ENCODE measurements at places on chromosomes 1 and 21. TPM values are rescaled to one million over a fixed set of nuclear protein-coding genes. Genes with fewer than 3 reads are reported as not detected.

DNA sequence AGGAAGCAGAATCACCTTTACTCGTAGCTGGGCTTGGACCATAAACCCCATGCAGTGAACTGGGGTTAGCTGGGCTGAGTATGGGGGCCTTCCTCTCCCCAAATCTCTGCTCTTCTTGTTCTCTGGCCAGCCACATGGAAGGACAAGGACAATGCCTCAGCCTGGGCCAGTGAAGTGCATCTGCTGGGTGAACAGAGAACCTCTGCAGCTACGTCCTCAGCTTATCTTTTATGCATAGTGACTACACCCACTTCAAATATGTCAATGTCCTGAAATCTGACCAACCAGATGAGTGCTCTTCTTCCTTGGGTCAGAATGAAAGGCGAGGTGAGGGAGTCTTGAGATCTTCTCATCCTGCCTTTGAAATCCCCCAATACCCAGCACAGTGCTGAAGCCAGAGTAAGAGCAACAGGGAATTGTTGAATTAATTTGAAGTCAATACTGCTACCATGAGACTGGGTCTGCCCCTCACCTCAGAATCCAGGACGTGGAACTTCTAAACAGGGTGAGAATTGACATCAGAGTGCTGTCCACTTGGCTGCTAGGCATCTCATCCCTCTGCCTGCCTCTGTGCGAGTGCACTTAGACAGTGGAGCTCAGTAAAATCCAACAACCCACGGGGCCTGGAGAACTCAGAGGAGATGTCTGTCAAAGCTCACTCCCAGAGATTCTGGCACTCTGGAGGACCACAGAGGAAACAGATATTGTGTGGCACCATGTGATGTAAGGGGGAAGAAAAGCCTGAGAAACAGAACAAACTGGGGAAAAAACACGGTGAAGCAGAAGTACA lies 99.0 kb downstream of the IER5 start:
- no peak overlapping the region for H3K27ac ChIP-seq
- no peaks in the 10 kb centered on the region for H3K36me3 ChIP-seq
- H3K4me3 ChIP-seq, result no peak overlapping the region
- peaks cover 62% of the 10 kb centered on the region for H3K27me3 ChIP-seq
- H3K4me1 ChIP-seq, result no peaks in the 10 kb centered on the region

DNA sequence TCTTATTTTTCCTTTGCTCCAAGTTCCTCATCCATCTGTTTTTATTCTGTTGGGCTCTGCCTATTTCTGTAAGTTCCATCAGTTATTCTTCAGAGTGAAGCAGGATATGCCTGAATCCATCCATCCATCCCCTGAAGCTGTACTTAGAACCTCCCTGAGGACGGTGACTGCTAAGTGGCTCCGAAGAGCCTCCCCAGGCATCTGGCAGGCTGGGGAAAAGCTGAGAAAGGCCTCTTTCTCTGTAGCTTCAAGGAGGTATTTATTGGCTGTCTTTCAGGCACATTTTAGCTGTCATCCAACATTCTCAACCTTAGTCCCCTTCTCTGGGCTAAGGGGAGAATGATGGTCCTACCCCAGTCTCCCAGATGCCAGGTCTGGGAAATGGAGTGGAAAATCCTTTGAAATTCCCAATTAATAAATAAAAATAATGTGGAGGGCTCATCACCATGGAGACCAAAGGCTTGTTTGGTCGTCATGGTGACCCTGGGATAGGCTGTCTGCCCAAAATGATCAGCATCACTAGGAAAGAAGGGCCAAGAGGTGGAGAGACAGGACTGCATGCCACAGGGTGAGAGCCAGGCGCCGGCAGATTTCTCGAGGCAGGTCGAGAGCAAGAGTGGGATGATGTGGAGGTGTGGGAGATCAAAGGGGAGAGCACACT lies 82.0 kb downstream of the UBIAD1 start:
- H3K27me3 ChIP-seq, result peaks cover 20% of the 10 kb centered on the region
- H3K27ac ChIP-seq, result no peak overlapping the region
- H3K4me3 ChIP-seq, result no peak overlapping the region
- peaks cover 45% of the 10 kb centered on the region for H3K4me1 ChIP-seq
- DNase-seq, result no peak

DNA sequence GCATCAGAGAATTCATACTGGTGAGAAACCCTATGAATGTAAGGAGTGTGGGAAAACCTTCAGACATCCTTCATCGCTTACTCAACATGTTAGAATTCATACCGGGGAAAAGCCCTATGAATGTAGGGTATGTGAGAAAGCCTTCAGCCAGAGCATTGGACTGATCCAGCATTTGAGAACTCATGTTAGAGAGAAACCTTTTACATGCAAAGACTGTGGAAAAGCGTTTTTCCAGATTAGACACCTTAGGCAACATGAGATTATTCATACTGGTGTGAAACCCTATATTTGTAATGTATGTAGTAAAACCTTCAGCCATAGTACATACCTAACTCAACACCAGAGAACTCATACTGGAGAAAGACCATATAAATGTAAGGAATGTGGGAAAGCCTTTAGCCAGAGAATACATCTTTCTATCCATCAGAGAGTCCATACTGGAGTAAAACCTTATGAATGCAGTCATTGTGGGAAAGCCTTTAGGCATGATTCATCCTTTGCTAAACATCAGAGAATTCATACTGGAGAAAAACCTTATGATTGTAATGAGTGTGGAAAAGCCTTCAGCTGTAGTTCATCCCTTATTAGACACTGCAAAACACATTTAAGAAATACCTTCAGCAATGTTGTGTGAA lies 12.8 kb downstream of the ZFP69B start:
- H3K4me1 ChIP-seq, result no peaks in the 10 kb centered on the region
- H3K27ac ChIP-seq, result no peak overlapping the region
- H3K36me3 ChIP-seq, result peaks cover 71% of the 10 kb centered on the region
- no peak overlapping the region for H3K4me3 ChIP-seq
- no peaks in the 10 kb centered on the region for H3K27me3 ChIP-seq

DNA sequence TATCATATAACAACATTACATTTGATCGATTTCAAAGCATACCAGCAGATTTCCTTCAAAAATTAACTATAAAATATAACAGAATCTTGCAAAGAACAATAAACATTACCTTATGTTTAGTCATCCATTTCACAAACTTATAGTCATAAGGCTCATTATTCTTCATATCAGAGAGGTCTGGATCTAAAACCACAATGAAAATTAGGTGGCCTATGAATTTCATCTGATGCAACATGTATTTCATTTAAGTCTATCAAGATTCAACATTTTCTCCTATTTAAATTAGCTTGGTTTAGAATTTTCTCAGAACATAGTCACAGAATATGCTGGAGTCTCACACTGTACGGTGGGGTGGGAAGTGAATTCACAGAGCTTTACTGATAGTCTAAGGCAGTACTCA lies 49.2 kb downstream of the KYAT3 start:
- no peak for DNase-seq
- peaks cover 50% of the 10 kb centered on the region for H3K36me3 ChIP-seq
- no peaks in the 10 kb centered on the region for H3K4me1 ChIP-seq
- no peak overlapping the region for H3K4me3 ChIP-seq
- no peaks in the 10 kb centered on the region for H3K27me3 ChIP-seq

DNA sequence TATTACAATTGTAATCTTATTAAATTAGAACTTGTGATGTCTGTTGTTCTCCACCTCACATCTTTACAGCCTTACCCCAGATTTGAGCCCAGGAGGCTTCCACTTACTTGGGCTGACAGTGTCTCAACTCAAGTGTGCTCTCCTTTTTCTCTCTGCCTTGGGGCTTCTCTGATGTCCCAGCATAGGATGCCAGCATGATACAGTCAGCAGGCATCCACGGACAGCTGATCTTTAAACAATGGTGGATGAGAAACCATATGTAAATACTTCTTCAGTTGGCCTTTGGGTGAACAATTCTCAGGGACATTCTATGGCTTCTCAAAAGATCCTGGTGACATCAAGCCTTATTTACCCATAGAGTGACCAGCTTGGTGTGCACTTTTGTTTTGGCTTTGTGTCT lies 107.6 kb upstream of the GORAB start:
- no peak overlapping the region for H3K27ac ChIP-seq
- no peak overlapping the region for H3K4me3 ChIP-seq
- H3K27me3 ChIP-seq, result no peaks in the 10 kb centered on the region

DNA sequence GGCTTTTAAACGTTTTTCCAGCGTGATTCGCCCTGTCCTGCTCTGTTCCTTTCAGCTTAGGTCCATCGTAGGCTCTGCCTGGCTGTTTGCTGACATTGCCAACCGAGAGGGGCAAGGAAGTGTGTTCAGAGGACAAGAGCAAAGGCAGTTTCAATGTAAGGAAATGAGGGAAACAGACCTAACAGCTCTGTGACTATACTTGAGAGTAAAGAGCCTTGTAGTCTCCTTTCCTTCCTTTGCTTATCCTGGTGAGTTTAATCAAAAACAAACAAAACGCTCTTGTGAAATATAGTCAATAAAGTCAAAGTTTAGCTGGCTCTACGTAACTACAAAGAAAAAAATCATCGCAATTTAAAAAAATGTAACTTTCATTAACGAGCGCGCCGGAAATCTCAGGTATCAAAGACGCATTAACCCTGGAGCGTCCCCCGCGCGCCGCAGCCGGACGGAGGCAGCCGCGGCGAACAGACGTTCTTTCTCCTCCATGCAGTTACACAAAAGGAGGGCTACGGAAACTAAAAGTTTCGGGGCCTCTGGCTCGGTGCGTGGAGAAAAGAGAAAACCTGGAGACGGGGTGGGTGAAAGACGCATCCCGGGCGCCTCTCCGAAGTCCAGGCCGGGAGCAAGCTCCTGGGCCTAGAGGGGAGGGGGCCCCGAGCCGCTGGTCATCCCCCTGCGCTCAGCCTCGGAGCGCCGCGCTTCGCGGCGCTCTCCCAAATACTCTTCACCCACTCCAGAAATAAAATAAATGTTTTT lies 617 bp upstream of the ADGRL2 start:
- peak overlapping the region; percentile 96 for H3K4me3 ChIP-seq
- H3K27ac ChIP-seq, result peak overlapping the region; percentile 97
- DNase-seq, result peak; percentile 82
- H3K4me1 ChIP-seq, result peaks cover 19% of the 10 kb centered on the region
- no peaks in the 10 kb centered on the region for H3K27me3 ChIP-seq

DNA sequence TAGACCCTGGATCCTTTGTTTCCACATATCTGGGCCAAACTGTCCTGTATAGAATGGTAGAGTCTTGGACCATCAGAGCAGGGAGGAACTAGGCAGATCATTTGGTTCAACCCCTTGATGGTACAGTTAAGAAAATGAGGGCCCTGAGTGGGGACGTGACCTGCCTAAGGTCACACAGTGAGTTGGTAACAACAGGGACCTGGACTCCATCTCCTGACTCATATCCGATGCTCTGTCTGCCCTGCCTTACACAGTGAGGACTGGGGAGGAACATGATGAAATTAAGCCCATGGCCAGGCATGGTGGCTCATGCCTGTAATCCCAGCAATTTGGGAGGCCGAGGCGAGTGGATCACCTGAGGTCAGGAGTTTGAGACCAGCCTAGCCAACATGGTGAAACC lies 440.2 kb downstream of the PTPRU start:
- no peaks in the 10 kb centered on the region for H3K36me3 ChIP-seq
- no peak for DNase-seq
- H3K4me1 ChIP-seq, result peaks cover 24% of the 10 kb centered on the region
- no peak overlapping the region for H3K27ac ChIP-seq
- no peak overlapping the region for H3K4me3 ChIP-seq

DNA sequence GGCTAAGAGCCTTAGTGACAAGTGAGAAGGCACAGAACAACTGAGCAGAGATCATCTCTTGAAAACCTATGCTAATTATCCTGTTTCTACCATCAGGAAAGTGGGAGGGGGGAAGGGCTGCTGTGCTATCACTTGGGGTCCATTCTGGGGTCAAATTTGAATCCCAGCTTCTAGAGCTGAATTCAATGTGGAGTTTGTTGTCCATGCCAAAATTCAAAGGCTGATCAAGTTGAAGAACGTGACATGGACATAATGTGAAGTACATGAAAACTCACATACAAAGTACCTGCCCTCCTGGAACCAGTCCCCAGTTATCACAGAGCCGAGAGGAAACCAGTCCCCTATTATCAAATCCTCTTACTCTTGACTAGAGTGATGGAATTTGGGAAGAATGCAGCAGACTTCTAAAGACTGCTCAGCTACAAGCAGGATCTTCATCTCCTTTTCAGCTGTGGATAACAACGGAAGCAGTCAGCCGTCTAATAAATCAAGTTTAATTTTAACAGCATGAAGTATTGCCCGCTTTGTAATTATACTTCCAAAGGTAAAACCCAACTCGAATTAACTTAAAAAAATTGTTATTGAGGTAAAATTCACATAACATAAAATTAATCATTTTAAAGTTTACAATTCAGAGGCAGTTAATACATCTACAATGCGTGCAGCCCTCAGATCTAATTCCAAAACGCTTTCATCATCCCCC lies 78.3 kb downstream of the SLC45A1 start:
- H3K27ac ChIP-seq, result peak overlapping the region; percentile 69
- H3K4me3 ChIP-seq, result peak overlapping the region; percentile 40
- peaks cover 35% of the 10 kb centered on the region for H3K36me3 ChIP-seq
- DNase-seq, result no peak
- H3K27me3 ChIP-seq, result no peaks in the 10 kb centered on the region

DNA sequence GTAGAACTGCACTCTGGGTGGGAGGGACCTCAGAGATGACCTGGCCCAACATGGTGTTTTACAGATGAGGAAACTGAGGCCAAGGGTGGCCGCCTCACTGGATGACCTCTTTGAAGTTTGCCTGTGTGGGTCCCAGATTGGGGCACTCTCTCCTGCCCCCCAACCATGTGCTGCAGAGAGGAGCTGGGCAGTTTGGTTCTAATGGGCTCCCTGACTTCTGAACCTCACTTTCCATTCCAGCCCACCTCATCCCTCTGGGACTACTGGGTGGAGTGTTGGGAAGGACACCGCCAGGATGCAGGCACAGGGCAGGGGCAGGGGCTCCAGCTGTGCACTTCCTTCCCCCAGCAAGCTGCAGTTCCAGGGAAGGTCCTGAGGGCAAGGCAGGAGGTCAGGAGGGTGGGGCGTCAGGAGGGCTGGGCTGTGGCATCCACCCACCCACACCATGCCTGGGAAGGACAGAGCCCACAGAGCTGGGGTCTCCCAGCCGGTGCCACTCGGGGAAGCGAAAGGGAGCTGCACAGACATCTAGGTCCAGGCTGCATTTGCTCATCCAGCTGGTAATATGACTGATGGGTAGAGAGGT lies 10.3 kb upstream of the EPS8L3 start:
- peaks cover 16% of the 10 kb centered on the region for H3K27me3 ChIP-seq
- H3K4me3 ChIP-seq, result no peak overlapping the region
- peaks cover 23% of the 10 kb centered on the region for H3K4me1 ChIP-seq
- no peak for DNase-seq
- H3K36me3 ChIP-seq, result no peaks in the 10 kb centered on the region
- H3K27ac ChIP-seq, result peak overlapping the region; percentile 63

GRCh38 chr1:73511038-73511437 lies 686.9 kb downstream of the LRRIQ3 start:
- H3K27me3 ChIP-seq, result no peaks in the 10 kb centered on the region
- no peak overlapping the region for H3K4me3 ChIP-seq
- DNase-seq, result no peak
- H3K36me3 ChIP-seq, result no peaks in the 10 kb centered on the region
- H3K4me1 ChIP-seq, result no peaks in the 10 kb centered on the region
- no peak overlapping the region for H3K27ac ChIP-seq

SCAF4 gene
- total RNA-seq, result 38.8 TPM

MIGA1 gene
- total RNA-seq, result 15.0 TPM

ANKRD34A gene
- 0.94 TPM for total RNA-seq

FMO2 gene
- total RNA-seq, result 0.60 TPM

VTCN1 gene
- 49.4 TPM for total RNA-seq

RGS8 gene
- total RNA-seq, result 0.33 TPM

FCRL1 gene
- total RNA-seq, result not detected

TNFRSF1B gene
- total RNA-seq, result 3.3 TPM

ACTL8 gene
- not detected for total RNA-seq

HIPK1 gene
- total RNA-seq, result 62.0 TPM

TRIM17 gene
- total RNA-seq, result 7.8 TPM

LAX1 gene
- total RNA-seq, result not detected
